Activated gamma-delta T cell treated with anti-CD3 and anti-CD28 coated beads, Interleukin-2, amount 50 U/mL, for 16 hours (primary cell): ENCODE measurements at places on chromosomes 7 and 10.

- DNase-seq = no peak
These were observed 177.1 kb downstream of the USP6NL start for GRCh38 chr10:11434324-11434723.

- no peak for DNase-seq
These were observed 1.6 kb downstream of the TCF7L2 start for GRCh38 chr10:112951359-112952281.

DNA sequence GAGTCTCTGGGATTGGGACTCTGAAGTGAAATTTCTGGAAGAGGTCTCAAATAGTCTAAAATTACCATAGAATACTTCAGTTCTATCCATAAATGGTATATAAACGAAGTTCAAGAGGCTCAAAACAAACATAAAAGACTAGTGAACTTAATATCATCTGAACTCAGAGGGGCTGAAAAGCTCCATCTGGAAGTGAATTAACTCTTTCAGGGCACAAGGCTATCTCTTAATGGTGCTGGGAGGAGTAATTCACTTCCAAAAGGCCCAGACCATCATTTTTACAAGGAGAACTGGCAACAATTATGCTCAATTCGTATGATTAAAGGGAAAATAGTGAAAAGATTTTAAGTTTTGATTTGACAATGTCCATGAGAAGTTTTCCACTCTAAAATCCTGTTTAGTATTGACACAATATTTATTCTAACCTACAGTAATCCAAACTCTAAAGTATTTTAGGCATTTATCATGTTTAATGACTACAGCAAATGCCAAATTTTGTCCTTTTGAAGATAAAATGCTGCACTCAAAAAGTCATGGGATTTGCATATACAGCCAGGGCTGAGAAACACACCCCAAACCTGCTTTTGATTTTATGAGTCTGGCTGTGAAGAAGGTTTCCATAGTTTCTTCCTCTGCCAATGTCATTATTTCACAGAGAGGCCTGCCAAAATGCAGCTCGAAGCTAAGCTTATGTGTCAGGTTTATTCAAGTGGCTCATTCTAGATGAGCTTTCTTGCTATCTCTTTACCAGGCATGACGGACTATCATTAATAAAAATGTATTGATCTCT, 143.9 kb downstream of the HIBADH start:
- DNase-seq = no peak

DNA sequence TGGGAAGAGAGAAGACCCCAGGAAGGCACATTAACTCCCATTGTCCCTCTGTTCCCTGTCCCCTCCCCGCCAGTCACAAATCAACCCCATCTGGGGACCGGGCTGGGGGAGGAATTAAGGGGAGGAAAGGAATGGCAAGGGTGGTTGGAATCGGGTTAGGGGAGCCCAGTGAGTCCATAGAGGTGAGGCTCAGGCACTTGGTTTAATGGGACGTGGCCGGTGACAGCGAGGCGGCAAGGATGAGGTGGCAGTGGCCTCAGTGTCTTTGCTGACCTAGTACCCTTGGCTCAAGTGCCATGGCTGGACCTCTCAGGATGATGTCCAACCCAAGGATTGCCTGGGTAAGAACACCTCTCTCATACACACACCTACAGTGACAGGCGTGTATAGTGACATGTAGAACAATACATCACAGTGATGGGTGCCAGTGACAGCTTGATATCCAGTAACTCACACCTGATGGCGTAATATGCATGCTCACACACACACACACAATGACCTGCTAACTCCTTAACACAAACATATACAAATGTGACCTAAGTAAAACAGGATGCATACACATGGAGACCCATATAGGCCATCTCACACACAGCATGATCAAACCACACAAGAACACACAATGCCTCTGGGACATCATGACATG, 12.3 kb downstream of the KCNIP2 start:
- DNase-seq = no peak

DNA sequence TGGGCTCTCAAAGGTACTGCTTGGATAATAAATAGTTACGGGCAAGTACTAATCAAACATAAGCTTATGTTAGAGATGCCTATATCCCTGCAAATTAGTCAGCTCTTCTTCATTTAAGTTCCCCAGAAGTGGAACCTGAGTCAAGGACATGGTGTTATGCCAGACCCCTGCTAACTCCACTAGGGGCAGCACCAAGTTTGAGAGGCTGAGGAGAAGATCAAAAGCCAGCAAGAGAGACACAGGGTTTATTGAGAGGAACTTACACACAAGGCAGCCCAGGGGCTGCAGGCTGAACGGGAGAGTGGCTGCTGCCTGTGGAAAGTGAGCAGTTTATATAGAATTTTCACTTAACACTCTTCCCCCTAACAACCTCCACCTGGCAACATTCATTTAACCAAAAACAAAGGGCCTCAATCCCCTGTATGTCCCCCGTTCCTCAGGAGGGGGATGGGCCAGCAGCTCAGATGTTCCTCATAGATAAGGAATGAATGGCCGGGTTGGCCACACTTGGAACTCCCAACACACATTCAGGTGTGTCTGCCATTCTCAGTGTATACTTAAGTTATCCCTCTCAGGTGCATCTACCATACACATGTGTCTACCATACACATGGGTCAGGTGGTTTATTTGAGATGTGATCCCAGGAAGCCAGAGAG, 62.6 kb upstream of the GHITM start:
- DNase-seq = no peak

DNA sequence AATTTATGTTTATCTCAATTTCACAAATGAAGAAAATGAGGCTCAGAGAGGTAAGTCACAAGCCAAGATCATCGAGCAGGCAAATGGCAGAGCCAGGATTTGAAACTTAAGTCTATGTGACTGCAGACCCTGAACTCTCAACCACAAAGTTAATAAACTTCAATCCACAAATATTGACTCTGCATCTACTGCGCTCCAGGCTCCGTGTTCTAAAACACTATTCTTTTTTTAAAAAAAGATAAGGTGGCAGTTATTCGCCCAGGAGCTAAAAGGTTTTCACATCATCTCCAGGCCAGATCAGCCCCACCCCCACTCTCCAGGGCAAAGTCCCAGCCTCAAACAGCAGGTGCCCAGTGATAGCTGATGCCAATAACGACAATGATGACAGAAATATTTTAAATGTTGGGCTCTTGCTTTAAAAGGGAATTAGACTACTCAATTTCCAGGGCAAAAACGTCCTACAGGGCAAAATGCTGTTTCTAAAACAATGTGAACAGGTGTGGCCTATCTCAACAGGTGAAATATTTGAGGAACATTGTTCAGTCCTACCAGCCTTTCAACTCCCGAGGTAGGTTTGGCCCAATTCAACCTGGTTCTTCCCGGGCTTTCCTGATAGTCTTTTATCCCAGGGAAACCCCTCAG, 85.2 kb downstream of the SORBS1 start:
- DNase-seq = no peak

DNA sequence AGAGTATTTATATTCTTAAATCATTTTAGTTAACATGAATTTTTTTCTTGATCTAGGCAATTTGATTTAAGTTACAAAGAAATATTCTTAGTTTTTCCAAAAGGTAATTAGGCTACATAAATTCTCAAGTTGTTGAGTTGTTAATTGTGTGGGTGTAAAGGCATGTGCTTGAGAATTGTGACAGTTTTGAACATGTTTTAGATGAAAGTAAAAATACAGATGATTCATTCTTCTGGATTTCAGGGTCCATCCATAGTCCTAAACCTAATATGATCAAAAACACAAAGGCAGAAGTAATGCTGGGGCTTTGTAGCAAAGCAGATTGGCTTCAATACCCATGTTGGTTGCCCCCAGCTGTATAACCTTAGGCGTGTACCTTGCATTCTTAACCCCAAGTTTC, 127.9 kb downstream of the CPED1 start:
- no peak for DNase-seq

DNA sequence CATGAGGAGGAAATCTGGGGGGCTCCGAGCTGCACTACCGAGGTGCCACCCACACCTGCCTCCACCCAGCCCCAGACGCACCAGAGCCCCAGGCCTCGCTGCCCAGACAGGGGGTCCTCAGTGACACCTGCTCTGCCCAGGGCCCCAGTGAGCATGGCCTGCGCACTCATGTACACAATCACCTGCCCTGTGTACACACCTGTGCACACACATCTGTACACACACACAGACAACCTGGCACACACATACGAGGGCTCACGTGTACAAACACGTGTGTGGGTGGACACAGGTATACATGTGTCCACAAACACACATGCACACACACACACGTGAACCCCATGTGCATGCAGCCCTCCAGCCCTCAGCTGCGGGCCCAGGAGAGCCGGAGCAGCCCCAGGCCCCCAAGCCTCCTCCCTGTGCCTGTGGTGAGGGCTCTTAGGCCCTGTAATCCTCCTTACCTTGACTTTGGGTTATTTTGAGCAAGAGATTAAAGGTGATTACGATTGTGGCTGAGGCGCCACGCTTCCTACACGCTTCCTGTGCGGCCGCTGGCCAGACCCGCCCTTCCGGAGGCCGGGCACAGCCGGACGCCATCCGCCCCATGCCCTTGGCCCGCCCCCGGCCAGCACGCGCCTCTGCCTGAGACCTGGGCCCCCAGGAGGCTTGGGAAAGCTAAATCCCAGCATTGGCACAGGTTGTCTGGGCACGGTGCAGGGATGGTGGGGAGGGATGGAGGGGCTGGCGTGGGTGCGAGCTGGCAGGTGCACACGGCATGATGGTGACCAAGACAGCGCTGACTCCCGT, 71.9 kb downstream of the ELFN1 start:
- no peak for DNase-seq

- DNase-seq = no peak
These were observed 14.0 kb downstream of the NACAD start for GRCh38 chr7:45074528-45075354.

DNA sequence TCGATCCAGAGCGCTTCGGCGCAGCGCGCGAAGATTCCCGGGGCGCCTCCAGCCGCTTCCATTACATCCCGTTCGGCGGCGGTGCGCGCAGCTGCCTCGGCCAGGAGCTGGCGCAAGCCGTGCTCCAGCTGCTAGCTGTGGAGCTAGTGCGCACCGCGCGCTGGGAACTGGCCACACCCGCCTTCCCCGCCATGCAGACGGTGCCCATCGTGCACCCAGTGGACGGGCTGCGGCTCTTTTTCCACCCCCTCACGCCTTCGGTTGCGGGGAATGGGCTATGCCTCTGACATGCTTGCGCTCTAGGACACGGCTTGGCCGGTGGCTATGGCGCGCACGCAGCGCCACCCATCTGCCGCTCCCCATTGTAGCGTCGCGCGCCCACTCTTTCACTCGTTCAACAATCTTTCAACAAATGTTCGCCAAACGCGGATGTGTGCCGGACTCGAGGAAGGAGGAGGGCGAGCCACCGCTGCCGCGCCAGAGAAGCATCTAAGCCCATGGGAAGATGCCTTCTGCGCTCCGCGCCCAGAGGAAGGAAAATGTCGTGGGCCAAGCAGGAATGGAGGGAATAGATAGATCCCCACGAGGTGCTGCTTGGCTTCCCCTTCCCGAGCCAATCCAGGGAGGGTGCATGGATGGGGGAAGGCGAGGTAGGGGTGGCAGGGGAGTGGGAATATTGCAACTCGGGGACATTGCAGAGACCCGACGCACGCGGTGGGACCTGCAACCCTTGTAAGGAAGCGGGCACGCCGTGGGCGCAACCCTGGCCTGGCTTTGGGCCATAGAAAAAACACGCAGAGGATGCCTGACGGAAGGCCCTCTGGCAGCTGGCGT, 5.1 kb upstream of the CYP26A1 start:
- DNase-seq = no peak

DNA sequence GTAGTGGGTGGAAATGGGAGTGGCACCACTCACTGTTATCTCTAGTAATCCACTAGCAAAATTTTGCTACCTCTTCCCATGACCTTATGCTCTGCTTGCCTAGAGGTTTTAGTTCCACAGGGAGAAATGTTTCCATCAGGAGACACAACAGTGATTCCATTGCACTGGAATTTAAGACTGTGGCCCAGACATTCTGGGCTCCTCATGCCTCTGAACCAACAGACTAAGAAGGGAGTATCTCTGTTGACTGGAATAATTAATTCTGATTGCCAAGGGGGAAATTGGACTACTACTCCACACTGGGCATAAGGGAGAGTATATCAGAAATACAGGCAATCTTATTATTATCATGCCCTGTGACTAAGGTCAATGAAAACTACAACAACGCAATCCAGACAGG, 16.2 kb upstream of the BRAF start:
- no peak for DNase-seq

GRCh38 chr7:42932811-42933591, 825 bp downstream of the MRPL32 start:
- DNase-seq = no peak

GRCh38 chr10:85026878-85027467, 698.6 kb downstream of the CCSER2 start:
- DNase-seq = no peak

DNA sequence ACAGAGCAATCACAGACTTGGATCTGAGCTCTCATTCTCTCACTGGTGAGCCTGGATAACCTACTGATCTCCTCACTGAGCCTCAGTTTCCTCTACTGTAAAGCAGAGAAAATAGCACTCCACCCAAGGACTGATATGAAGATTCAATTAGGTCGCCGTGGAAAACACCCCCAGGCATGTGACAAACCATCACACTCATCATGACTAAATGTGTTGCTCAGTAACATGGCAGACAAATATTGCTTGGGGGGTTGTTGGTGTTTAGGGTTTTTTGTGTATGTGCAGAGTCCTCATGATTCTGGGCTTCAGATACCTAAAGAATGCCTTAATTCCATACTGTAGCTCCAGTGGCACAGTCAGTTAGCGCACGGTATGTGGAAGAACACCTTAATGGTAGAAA, 122.1 kb upstream of the TCF7L2 start:
- no peak for DNase-seq

DNA sequence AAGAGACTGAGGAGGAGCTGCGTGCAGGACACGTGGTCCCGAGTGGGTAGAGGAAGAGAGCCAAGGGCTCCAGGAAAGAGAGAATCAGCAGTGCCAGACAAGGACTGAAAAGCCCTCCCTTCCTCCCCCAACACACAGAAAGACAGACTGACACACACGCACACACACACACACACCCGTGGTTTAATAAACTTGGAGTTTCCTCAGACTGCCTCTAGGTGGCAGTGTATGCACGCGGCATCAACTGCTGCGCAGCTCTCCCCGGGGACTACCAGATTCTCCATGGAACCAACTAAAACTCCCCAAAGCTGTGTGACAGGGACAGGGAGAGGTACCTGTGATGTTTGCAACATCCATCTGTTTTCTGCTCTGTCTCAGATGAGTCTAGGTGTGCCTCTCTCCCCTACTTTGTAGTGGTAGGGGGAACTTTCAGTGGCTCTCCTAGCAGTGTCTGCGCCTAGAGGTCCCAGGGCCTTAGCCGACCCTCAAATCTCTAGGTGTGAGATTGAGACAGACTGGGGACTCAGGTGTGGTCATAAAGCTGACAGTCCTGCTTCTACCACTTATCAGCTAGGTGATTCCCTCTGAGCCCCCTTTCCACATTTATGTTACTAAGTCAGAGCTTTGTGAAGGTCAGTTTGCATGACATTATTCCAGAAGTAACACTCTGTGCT, 9.3 kb upstream of the TSPAN14 start:
- DNase-seq = no peak

DNA sequence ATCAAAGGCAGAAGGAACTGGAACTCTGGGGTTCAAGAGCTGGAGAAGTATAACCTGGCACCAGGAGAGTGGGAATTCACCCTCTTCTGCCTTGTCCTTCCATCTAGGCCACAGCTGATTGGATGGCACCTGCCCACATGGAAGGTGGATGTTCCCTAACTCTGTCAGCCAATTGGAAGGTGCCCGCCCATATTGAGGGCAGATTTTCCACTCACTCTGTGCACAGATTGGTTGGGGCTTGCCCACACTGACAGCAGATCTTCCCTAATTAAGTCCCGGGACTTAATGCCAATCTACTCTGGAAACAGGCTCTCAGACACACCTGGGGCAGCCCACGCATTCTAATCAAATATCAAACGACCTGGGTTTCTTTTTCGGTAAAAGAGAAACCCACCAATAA, 1142.3 kb upstream of the CELF2 start:
- DNase-seq = no peak

GRCh38 chr7:27183682-27184336, 1.2 kb downstream of the HOXA11 start:
- no peak for DNase-seq
